Breast epithelium (tissue), 4 donors: ENCODE measurements at places on chromosomes 4 and X.

DNA sequence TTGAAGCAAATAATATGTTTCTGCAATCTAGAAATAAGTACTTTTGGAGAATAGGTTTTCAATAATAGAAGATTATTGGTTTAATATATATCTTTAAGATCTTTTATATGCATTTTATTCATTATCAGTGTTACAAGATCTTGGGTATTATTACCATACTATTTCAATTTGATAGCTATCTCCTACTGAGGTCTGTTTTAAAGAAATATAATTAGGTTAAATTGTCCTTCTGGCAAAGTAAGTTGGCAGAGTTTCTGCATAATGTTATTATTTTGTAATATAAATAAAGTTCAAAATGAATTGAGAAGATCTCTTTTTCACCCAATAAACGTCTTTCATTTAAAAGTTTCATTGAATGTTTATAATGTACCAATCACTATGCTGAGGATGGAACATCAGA, 443.7 kb downstream of the FAT4 start:
- DNase-seq, result no peak

GRCh38 chrX:19902110-19902509, 14.7 kb upstream of the SH3KBP1 start:
- no peak for DNase-seq

DNA sequence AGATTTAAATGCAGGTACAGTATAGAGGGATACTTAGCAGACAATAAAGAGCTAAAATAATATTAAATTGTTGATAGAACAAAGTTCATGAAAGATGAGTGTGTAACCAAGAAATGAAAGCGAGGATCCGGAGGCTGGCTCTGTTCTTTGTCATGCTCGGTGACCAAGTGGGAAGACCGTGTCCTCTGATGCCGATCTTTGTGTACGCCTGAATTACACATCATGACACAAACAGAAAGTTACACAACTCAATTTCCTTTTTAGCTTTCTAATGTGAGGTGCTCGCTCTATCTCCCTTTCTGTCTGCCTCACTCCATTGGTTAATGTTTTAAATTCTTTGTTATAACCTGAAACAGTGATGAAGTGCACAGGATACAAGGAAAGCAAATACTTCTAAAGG, 114.8 kb upstream of the NEIL3 start:
- no peak for DNase-seq

DNA sequence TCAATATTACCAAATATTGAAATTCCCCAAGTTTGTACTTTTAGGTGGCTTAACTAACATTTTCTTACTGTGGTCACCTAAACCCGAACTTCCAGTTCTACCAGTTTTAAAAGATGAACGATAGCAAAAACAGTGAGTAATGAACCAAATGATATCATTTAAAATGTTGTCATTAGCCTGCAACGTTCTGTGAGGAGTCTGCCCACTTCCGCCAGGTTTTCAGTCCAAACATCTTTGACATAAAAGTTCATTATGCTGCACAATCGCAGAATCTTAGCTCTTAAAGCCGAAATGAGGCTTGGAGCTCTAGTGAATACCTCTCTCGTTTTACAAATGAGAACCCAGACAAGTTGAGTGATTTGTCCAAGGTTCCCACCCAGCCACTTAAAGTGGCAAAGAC, 762 bp downstream of the PIGA start:
- DNase-seq, result no peak

- no peak for DNase-seq
Observed at GRCh38 chr4:122458625-122459024, 2.1 kb upstream of the IL2 start.

GRCh38 chrX:155094468-155095061, 23.3 kb downstream of the BRCC3 start:
- DNase-seq, result no peak

- no peak for DNase-seq
Observed at GRCh38 chr4:84493092-84493850, 5.8 kb downstream of the NKX6-1 start.

DNA sequence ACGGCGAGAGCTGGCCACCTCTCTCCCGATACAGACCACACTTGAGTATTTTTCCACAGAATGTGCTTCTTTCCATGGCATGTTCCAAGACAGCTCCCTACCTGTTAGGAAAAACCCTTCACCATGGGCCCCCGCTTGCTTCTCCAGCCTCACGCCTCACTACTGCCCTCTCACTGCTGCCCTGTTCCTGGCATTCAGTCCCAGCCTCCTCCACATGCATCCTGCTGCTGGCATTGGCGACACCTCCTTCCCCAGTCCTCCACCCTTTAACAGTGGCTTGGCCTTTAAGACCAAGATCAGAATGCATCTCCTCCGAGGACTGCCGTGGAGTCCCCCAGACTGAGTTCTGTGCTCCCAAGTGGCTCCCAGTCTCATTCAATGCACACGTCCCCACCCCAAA, 10.7 kb downstream of the PNMA6F start:
- no peak for DNase-seq

- no peak for DNase-seq
Observed at GRCh38 chr4:22692736-22693135, at the start of gene GBA3. GBA3 (plus strand) TSS chr4:22692937.

GRCh38 chr4:41975341-41975740, 6.2 kb upstream of the DCAF4L1 start:
- no peak for DNase-seq

DNA sequence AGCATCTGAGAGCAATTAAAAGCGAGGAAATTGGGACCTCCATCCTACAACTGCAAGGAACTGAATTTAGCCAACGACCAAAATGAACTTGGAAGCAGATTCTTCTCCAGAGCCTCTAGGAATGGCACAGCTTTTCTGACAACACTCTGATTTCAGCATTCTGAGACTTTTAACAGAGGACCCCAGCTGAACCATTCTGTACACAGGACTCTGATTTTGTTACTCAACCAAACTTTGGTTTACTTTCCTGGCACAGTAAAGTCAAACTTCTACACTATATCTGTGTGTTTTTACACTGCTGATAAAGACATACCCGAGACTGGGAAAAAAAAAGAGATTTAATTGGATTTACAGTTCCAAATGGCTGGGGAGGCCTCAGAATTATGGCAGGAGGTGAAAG, 37.6 kb downstream of the UBQLN2 start:
- DNase-seq, result no peak

DNA sequence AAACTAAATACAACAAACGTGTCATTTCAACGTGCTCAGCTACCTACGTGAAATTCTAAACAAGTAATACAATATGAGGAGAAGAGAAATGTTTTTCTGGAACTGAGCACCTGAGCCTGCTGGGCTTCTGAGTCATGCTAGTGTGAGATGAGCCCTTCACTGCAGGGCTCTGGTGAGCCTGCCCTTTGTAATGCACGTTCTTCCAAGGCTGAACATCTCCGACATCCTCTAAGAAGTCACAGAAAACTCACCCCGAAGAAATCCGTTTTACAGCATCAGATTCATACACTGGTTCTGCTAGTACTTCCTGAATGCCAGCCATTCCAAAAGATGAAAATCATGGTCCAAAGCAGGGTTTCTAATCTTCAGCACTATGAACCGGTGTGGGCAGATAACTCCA, 157.1 kb downstream of the AMELX start:
- DNase-seq, result no peak

DNA sequence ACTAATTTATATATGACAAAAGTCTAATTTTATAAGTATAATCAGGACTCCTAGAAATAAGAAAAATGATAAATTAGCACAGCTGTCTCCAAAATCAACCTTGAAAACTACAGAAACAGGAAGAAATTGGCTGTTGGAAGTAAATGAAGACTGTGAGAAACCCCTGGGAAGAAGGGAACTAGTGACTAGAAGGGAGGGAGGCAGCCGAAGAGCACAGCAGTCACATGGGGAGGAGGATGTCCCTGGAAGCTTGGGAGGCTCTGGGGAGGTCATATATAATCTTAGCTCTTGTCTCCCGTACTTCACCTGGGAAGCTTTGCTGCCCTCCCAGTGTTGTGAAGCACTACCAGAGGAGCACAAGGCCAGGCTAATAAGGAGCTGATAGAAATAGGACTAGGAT, 8.9 kb upstream of the TMA16 start:
- no peak for DNase-seq
